ENCODE measurements at places on chromosomes 7 and 10.
A peak's percentile ranks its signal among the peaks of the same experiment; 100 is the strongest.

DNA sequence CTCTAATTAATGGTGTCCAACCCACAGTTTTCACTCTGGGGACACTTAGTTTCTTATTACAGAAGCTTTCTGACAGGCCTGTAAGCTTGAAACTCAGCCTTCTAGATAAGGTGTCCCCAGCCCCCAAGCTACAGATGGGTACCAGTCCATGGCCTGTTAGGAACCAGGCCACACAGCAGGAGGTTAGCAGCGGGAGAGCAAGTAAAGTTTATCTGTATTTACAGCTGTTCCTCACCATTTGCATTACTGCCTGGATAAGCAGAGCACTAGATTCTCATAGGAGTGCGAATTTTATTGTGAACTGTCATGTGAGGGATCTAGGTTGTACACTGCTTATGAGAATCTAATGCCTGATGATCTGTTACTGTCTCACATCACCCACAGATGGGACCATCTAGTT, 93.7 kb downstream of the TMEM26 start:
- no peak for DNase-seq

GRCh38 chr10:132336919-132337407, 5.0 kb downstream of the LRRC27 start:
- no peak for DNase-seq

DNA sequence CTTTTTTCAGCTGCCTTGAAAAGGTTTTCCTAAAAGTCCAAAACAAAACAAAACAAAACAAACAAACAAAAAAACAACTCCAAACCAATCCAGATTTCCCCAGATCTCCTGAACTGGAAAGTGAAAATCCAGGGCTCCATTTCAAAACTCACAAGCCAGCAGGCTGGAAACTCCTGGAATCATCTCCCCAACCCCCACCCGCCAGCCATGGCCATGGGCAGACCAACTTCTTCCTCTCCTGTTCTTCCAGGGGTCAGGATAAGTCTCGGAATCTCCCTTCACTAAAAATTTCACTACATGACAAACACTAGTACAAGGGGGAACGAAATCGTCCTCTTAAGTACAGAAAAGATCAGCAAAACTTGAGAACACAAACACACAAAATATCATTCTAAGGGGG, 40.4 kb downstream of the GNA12 start:
- DNase-seq: no peak

- peak; percentile 46 for DNase-seq
Observed at GRCh38 chr10:28077889-28078288, 79.0 kb upstream of the ODAD2 start.
